ENCODE measurements at places on chromosomes 2 and 18. TPM values are rescaled to one million over a fixed set of nuclear protein-coding genes. Genes with fewer than 3 reads are reported as not detected.

GRCh38 chr18:80124131-80124530 lies 15.1 kb downstream of the ADNP2 start:
- no peak for DNase-seq

Gene OTX1
- 1.2 TPM for total RNA-seq

- no peak for DNase-seq
These were observed 263.2 kb downstream of the LTBP1 start for GRCh38 chr2:33209976-33210375.

- DNase-seq = no peak
These were observed 17.1 kb downstream of the CYB5A start for GRCh38 chr18:74274700-74275099.

DNA sequence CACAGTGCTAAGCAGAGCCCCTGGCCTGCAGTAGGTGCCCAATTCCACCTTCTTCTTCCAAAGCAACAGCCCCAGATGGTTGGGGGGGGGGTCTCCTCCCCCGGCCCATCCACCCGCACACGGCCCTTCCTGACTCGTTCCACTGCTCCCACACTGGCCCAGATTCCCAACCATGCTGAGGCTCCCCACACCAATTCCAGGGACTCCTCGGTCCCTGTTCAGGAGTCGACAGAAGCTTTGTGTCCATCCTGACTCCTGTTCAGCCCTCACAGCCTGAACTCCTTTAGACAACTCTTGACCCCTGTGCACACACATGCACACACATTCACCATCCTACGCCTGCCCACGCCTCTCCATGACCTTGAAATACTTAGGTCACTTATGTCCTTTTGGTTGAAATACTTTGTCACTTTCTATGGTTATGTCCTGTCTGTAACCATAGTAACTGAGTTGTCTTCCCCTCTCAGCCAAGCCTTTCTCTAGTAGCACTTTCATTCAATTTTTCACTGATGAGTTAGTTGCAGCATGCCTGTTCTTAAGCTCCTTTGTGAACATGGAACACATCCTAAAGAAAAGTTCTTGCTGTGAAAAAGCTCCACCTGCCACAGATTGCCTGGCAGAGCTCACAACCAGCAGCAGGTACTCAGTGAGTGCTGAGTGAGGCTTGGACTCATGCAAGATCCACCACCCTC lies 225.8 kb downstream of the SEPTIN10 start:
- DNase-seq = no peak

GRCh38 chr2:11311543-11311942 lies 32.9 kb downstream of the ROCK2 start:
- no peak for DNase-seq

Gene MEIS1
- 6.4 TPM for total RNA-seq

Gene ANKRD29
- 3.4 TPM for total RNA-seq

Data from SK-MEL-5 (cell line).